ENCODE measurements at places on chromosomes 2 and 18. TPM values are rescaled to one million over a fixed set of nuclear protein-coding genes. Genes with fewer than 3 reads are reported as not detected.

DNA sequence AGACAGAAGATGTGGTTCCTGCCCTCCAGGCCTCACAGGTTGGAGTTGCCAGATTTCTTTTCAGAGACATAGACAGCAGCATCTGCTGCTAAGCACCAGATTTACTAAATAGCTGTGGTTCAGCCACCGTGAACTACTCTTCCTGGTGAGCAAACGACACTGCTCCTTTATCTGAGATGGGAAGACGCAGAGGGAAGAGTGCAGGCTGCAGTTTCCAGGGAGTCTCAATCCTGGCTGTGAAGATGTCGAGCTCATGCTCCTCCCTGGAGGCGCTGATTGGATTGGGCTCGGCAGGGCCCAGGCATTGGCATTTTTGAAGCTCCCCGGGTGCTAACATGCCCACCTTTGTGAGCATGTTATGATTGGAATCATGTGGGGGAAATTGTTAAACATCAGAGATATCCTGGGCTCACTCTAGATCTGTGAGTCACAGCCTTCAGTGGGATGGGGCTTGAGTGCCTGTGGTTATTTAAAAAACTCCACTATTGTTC lies 314.8 kb downstream of the TSN start:
- no peak overlapping the region for H3K27ac ChIP-seq
- DNase-seq = no peak
- no peak overlapping the region for H3K4me3 ChIP-seq
- no peaks in the 10 kb centered on the region for H3K36me3 ChIP-seq
- no peaks in the 10 kb centered on the region for H3K27me3 ChIP-seq

DNA sequence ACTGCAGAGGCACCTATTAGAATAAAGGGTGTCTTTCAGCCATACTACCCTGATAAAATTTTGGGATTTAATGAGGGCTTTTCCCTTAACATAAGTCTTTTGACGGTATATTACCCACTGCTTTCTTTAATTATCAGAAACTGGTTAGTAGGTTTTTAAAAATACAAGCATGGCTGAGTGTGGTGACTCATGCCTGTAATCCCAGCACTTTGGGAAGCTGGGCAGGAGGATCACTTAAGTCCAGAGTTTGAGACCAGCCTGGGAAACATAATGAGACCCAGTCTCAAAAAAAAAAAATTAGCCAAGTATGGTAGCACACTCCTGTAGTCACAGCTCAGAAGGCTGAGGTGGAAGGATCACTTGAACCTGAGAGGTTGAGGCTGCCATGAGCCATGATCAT lies 16.1 kb downstream of the CPSF3 start:
- H3K27ac ChIP-seq = no peak overlapping the region
- DNase-seq = no peak
- H3K36me3 ChIP-seq = peaks cover 3% of the 10 kb centered on the region
- H3K4me3 ChIP-seq = no peak overlapping the region
- no peaks in the 10 kb centered on the region for H3K4me1 ChIP-seq

DNA sequence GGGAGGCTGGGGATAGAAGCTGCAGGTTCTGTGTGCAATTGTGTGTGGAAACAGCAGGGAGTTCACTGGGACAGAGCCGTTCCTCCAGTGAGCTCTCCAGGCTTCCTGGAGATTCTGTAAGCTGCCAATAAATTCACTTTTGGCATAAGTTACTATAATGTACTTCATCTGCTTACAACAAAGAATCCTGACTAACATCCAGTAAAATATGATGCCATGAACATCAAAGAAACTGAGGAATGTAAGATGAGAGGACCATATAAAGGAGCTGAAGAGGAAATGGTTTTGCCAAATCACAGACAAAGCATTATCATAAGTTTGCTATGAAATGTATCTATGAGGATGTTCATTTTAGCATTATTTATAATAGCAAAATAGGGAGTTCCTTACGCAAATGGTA lies 175.3 kb downstream of the KCNE4 start:
- H3K36me3 ChIP-seq = no peaks in the 10 kb centered on the region
- H3K4me3 ChIP-seq = no peak overlapping the region
- no peaks in the 10 kb centered on the region for H3K4me1 ChIP-seq
- no peak for DNase-seq

DNA sequence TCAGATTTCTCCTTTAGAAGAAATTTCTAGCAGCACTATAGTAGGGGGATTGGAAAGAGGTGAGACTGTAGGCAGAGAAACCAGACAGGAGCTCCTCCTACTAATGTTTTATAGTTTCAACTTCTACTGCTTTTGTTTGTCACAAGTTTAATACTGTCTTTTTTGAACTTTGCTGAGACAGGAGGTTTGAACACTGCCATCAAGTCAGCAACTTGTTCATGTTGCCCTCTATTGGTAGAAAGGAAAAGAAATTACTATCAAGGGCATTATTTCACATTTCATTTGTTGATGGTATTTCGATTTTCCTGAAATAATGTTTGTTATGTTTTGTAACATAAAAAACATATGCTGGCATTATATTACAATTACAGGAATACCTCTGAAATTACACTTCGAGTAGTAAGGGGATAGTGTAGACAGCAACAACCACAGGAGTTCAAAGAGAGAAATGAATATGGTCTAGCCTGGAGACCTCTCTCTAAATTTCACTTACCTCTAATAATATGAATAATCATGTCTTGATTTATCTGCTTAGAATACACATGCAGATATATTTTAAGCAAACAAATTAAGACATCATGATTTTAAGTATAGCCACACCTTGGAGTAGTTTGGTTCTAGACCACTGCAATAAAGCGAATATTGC lies 12.4 kb upstream of the CCDC88A start:
- H3K27me3 ChIP-seq = no peaks in the 10 kb centered on the region
- no peaks in the 10 kb centered on the region for H3K36me3 ChIP-seq
- no peak for DNase-seq
- no peaks in the 10 kb centered on the region for H3K4me1 ChIP-seq

DNA sequence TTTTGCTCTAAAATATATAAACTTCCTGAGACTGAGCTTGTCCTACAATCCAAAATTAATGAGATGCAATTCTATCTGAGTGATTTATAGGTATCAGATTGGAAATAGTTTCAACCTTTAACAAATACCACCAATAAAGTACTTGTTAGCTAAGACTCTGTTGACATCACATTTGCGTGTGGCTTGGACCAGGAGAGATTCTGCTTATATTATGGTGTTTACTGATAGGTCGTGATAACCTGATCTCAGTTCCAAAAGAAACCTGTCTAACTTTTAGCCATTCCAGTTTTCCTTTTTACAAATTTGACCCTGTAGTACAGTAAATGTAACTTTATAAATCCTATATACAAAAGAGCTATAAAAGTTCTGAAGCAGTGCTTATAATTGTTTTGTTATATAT lies 78.4 kb upstream of the ABCA12 start:
- no peak overlapping the region for H3K27ac ChIP-seq
- no peaks in the 10 kb centered on the region for H3K4me1 ChIP-seq

DNA sequence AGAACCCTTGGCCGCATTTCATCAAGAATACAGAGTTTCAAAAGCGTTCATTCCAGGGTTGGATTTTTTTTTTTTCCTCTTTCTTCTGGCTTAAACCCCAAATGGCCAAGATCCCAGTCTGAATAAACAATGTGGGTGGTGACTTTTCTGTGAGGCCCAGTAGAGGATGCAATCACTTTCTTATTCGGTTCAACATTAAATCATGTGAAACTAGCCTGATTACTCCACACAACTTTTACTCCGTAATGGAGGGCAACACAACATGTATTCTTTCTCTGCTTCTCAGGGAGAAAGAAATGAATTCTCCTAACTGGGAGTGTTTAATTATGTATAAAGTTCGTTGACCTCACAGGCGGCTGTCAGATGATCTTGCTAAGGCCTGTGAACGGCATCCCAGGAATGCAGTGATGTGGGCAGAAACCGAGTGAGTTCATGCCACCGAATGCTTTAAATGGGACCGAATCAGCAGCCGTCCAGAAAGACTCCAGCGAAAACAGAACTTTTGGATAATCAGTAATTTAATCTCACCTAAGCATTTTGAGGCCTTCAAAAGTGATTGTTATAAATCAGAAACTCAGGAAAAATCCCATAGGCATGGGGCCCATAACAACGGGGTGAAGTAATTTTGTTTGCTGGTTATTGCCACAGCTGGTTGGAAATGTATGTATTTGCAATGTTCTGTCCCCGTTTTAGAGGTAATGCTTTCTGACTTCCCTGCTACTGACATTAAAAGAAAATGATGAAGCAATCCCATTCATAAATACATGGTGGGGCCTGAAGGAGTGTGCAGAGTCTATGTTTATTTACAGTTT lies 81.5 kb downstream of the BCL2 start:
- H3K4me1 ChIP-seq = peaks cover 12% of the 10 kb centered on the region
- peak; percentile 23 for DNase-seq
- no peak overlapping the region for H3K27ac ChIP-seq
- no peak overlapping the region for H3K4me3 ChIP-seq
- H3K36me3 ChIP-seq = no peaks in the 10 kb centered on the region

- no peak overlapping the region for H3K4me3 ChIP-seq
- H3K27ac ChIP-seq = no peak overlapping the region
- H3K4me1 ChIP-seq = no peaks in the 10 kb centered on the region
- H3K36me3 ChIP-seq = no peaks in the 10 kb centered on the region
- no peaks in the 10 kb centered on the region for H3K27me3 ChIP-seq
- DNase-seq = no peak
Measured at GRCh38 chr2:136502660-136503059, 262.7 kb upstream of the THSD7B start.

GRCh38 chr2:129772190-129772579 lies 207.3 kb upstream of the RAB6C start:
- H3K4me3 ChIP-seq = no peak overlapping the region
- no peak for DNase-seq
- no peaks in the 10 kb centered on the region for H3K36me3 ChIP-seq

- no peak overlapping the region for H3K4me3 ChIP-seq
- DNase-seq = no peak
- H3K27me3 ChIP-seq = no peaks in the 10 kb centered on the region
Measured at GRCh38 chr2:172704072-172704936, 31.3 kb upstream of the RAPGEF4 start.

- DNase-seq = no peak
- no peaks in the 10 kb centered on the region for H3K4me1 ChIP-seq
- H3K27ac ChIP-seq = no peak overlapping the region
- no peak overlapping the region for H3K4me3 ChIP-seq
Measured at GRCh38 chr2:65212619-65213018, 15.0 kb upstream of the ACTR2 start.

DNA sequence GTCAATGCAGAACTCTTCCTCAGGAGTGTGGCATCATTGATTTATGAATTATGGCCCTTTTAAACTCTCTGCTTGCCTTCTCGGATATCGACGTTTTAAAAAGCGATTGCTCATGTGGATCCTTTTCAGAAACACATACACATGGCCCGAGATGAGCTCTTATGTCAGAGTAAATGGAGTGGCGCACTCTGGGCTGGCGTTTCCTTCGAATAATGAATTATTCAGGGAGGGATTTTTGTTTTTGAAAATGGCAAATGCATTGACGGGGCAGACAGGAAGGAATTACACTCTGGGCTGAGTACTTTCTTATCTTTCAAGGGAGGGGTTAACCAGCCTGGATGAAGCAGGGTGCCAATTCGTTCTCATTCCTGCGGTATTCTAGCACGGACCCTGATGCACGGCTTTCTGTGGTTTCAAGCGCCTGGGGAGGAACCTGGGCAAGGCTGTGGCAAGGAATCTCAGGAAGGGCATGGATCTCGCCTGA lies 142.7 kb downstream of the PRKCE start:
- H3K27ac ChIP-seq = no peak overlapping the region
- H3K4me1 ChIP-seq = no peaks in the 10 kb centered on the region
- H3K27me3 ChIP-seq = no peaks in the 10 kb centered on the region
- H3K36me3 ChIP-seq = no peaks in the 10 kb centered on the region
- H3K4me3 ChIP-seq = no peak overlapping the region
- DNase-seq = no peak

GRCh38 chr2:98691303-98691702 lies 39.6 kb downstream of the MGAT4A start:
- H3K27ac ChIP-seq = no peak overlapping the region
- DNase-seq = no peak
- peaks cover 17% of the 10 kb centered on the region for H3K4me1 ChIP-seq
- no peak overlapping the region for H3K4me3 ChIP-seq
- no peaks in the 10 kb centered on the region for H3K27me3 ChIP-seq

DNA sequence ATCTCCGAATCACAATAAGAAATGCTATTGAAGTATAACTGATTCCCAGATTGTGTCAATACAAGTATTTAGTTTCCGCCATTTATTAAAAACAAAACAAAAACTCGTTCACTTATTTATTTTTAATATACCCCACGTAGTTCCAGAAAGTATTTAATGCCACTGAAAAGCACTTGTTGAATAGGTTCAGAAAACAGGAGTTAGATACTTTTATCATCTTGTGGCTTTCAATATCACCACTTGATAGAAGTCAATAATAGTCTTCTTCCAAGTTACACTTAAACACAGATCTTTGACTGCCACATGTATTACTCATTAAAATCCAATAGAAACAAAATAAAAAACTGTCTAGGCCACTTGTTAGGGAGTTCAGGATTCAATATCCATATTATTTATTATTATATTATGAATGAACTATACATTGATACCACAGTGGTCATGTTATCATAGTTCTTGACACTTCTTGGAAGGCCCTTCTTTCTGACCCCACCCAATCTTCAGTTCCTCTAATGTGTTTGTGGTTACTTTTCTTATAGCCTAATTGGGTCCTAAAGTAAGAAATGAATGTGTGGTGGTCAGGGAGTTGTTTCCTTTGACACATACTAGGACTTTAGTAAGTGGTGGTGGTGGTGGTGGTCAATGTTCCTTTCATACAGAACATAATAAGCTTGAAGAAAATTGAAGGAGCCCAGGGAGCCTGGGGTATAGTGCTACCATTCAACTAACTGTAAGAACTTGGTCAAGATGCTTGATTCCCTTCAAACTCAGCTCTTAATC lies 221.3 kb upstream of the ITGA4 start:
- H3K4me1 ChIP-seq = no peaks in the 10 kb centered on the region
- no peak for DNase-seq
- H3K36me3 ChIP-seq = no peaks in the 10 kb centered on the region

DNA sequence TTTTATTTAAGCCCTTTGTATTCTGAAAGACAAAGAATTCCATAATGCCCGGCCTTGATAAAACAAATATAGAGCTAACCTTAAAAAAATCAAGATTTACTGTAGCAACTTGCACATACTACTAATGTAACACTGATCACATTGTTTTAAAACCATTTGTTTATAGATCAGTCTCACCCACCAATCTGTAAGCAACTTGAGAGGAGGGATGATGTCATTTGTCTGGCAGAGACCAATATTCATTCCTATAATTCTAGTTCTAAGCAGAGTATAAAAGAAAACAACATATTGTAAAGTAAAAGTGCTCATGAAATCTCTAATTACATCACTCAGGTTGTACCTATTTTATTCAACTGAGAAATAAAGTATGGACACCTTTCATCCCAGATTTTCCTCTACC lies 380.6 kb downstream of the TGIF1 start:
- no peak for DNase-seq
- H3K4me1 ChIP-seq = no peaks in the 10 kb centered on the region
- no peaks in the 10 kb centered on the region for H3K27me3 ChIP-seq
- H3K27ac ChIP-seq = no peak overlapping the region

PROKR1 gene
- total RNA-seq = 0.09 TPM

SERPINB12 gene
- not detected for total RNA-seq

SCN2A gene
- total RNA-seq = not detected

PARD6G gene
- 1.0 TPM for total RNA-seq

ST6GAL2 gene
- not detected for total RNA-seq

PIEZO2 gene
- 0.11 TPM for total RNA-seq

Data from Caco-2 (cell line).